ENCODE measurements at places on chromosomes 16 and 17.
A peak's percentile ranks its signal among the peaks of the same experiment; 100 is the strongest.

- DNase-seq: no peak
Measured at GRCh38 chr17:9725575-9725974, 65.8 kb downstream of the DHRS7C start.

DNA sequence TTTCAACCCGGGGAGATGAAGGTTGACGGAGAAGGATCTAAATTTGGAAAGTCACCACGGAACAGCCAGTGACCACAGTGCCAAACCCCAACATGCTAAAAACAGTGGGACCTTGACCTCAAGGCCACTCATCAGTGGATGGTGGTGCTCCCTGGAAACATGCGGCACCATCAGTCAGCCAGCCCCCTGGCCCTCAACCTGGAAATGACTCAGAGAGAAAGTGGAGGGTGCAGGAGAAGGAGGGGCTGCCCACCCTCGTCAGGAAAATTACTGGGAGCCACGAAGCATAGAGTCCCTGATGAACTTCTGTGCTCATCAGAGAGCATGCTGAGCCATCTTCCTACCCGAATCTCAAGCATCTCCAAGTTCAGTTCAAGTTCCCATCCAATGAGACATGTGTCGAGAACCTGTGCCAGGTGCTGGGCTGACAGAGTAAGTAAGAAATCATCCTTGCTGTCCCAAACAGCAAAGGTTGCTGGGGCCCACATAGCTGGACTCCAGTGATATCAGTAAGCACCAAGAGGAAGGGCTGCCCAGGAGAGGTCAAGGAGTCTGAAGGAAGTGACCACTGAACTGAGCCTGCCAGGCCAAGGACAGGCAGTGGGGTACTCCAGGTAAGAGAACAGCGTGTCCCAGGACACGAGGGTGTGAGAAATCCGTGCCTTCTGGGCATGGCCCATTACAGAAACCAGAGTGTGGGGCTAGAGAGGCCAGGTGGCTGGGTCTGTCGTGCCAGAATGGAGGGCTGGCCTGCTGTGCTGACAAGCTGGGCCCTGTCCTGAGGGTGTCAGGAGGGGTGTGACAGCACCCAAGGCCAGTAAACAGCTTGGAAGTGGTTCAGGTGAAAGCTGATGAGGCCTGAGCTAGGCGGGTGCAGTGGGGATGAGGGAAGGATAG lies 5.2 kb downstream of the PECAM1 start:
- no peak for DNase-seq

- DNase-seq: no peak
Measured at GRCh38 chr16:89845417-89845816, 17.1 kb downstream of the SPIRE2 start.

GRCh38 chr16:52071101-52071500 lies 475.8 kb downstream of the TOX3 start:
- DNase-seq: no peak

DNA sequence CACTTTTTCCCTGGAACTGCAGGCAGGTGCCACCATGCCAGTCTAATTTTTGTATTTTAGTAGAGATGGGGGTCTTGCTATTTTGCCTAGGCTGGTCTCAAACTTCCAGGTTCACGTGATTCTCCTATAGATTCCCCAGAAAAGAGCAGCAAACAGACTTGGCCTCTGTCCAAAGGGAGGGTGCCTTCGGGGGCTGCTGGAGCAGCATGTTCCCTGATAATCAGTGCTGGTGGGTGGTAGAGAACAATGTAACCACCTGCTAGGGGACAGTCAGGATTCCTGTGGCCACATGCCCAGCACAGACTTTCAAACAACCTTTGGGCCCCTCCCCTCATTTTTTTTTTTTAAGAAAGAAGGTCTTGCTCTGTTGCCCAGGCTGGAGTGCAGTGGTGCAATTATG lies 14.2 kb upstream of the CCNF start:
- DNase-seq: no peak

DNA sequence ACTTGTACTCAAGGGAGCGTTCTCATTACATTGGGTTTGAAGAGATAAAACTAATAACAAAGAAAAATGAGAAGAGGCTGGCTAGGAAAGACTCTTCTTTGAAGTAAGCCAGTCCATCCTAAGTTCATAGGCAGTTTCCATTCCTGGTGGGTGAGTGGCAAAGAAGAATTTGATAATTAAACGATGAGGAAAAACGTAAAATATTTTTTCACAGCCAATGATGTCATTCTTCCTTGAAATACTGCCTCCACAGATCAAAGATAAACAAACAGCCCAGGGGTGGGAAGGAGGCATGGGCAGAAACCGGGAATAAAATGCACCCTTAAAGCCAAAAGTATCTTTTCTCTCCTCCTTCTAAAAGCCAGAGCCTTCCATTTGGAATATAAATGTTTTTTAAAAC lies 346.6 kb downstream of the PMP22 start:
- DNase-seq: no peak

- DNase-seq: peak; percentile 49
Measured at GRCh38 chr17:81412490-81413093, 17.3 kb downstream of the BAHCC1 start.

- DNase-seq: no peak
Measured at GRCh38 chr17:78995761-78996451, 13.7 kb downstream of the CANT1 start.

GRCh38 chr17:5757314-5757907 lies 173.1 kb upstream of the NLRP1 start:
- DNase-seq: no peak

GRCh38 chr16:63980763-63981162 lies 1141.1 kb downstream of the CDH11 start:
- DNase-seq: no peak

DNA sequence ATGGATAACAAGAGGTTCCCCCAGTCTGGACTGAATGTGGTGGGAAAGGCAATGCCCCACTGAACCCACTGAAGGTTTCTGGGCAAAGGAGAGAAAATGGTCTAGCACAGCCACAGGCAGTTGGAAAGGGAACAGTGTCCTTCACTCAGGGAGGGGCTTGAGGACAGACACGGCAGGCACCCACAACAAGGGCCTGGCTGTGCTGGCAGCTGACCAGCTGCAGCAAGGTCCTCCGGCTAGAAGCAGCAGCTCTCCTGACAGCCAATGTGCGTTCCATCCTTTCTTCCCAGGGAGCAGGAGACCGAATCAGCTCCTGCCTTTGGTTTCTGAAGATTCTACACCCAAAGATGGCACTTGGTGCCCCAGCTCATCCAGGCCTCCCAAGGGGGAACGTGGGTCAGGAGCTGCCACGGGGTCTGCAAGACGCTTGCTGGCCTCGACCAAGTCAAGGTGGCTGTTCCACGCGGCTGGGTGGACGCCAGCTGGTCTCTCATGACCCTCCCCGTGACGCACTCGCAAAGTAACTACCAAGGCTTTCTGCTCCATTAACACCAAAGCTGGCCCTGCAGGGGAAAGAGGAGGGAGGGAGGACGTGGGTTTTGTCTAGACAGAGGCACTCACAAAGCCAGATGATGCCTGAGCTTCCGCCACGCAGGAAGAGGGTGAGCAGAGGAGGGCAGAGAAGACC lies 11.1 kb downstream of the ABR start:
- DNase-seq: no peak

GRCh38 chr16:53055541-53056391 lies 975 bp downstream of the CHD9 start:
- DNase-seq: no peak

DNA sequence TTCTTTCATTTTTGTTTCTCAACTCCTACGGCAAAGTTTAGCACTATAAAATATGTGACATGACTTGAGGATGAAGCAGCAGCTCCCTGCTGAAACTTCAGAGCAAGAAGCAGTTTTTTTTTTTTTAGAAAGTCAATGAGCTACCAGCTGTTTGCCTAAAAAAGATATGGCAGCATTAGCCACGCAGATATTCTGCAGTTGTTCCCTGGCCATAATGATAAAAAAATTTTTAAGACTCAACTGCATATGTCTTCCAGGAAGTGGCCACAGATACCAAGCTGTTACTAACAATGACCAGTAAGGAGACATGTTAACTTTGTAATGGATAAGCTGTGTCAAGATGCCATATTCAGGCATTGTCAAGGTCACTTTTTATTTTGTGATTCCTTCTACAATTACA lies 319.6 kb upstream of the CDH11 start:
- DNase-seq: no peak

DNA sequence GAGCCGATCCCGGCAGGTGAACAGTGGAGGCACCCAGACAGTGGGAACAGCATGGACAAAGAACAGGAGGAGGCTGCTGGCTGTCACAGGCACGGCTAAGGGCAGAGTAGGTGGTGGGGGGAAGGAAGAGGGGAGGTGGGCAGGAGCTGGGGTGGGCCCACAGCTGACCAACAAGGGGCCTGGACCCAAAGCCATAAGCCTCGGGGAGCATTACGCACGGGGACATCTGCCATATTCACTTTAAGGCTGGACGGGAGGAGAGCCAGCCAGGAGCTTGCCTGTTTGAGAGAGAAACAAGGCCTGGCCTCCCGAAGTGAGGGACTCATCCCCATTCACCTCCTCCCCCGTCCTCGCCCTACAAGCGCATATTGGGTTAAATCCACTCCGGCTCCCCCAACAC lies 19.6 kb upstream of the HAP1 start:
- DNase-seq: no peak

Measured in stimulated activated CD8-positive, alpha-beta memory T cell treated with anti-CD3 and anti-CD28 coated beads, Interleukin-4, amount 100 ng/mL, for 4 hours (primary cell).